Aorta (tissue), 5 donors: ENCODE measurements at places on chromosomes 11 and 22.

DNA sequence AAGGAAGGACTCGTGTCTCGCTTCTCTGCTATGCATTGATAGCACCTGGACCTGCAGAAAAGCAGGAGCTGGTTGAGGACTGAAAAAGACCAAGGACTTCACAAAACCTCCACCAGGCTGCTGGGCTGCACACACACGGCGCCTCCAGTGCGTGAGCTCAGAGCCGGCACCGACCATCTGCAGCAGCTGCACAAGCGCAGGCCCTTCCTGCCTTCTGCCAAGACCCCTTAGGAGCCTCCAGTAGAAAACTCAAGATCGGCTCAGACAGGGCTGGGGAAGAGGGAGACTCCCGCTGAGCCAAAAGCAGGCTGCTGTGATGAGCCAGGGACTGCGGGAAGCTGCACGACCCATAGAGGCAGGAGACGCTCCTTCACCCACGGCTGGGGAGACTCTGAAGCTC is 70.9 kb downstream of the PHF21B start:
- no peak overlapping the region for H3K27ac ChIP-seq
- H3K36me3 ChIP-seq: no peaks in the 10 kb centered on the region
- DNase-seq: no peak

GRCh38 chr11:11022125-11022730 is 164.4 kb upstream of the ZBED5 start:
- DNase-seq: no peak
- no peaks in the 10 kb centered on the region for H3K27me3 ChIP-seq
- no peak overlapping the region for H3K27ac ChIP-seq
- H3K4me3 ChIP-seq: no peak overlapping the region

- DNase-seq: no peak
- H3K27me3 ChIP-seq: no peaks in the 10 kb centered on the region
- H3K36me3 ChIP-seq: peaks cover 2% of the 10 kb centered on the region
- peaks cover 8% of the 10 kb centered on the region for H3K4me1 ChIP-seq
- no peak overlapping the region for H3K27ac ChIP-seq
Observed at GRCh38 chr11:10514709-10515108, 26.3 kb downstream of the RNF141 start.

GRCh38 chr11:111148953-111149352 is 96.6 kb upstream of the POU2AF2 start:
- no peaks in the 10 kb centered on the region for H3K36me3 ChIP-seq
- H3K27me3 ChIP-seq: no peaks in the 10 kb centered on the region
- DNase-seq: no peak

DNA sequence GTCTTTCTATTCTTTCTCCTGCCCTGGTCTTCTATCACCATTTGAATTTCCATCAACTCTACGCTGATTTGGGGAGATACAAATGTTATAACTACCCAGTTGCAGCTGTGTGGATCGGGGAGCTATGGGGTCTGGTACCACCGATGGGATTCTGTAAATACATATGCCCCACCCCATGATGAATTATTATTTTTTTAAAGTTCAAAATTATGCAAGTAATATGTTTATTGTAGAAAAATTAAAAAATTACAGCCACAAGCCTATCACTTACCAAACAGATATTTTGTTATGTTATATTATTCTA is 52.4 kb upstream of the CLMP start:
- H3K27ac ChIP-seq: no peak overlapping the region
- no peaks in the 10 kb centered on the region for H3K27me3 ChIP-seq
- H3K4me3 ChIP-seq: no peak overlapping the region
- H3K4me1 ChIP-seq: no peaks in the 10 kb centered on the region
- no peak for DNase-seq

DNA sequence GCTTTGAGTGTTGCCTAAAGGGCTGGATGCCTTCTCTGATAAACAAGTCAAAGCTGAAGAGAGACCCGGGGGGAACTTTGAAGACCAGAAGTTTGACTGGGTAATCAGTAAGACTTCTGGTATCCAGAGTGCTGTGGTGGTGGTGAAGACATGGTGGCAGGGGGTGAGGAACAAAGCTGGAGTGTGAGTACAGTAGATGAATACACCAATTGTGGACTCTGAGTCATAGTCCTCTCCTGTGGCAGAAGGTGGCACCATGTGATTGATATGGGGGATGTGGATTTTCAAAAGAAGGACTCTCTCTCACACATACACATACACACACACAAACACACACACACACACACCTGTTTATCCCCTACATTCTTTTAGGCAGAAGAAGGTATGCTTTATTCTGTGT is 12.3 kb downstream of the MS4A6A start:
- H3K27ac ChIP-seq: no peak overlapping the region
- no peak for DNase-seq
- no peaks in the 10 kb centered on the region for H3K27me3 ChIP-seq
- no peaks in the 10 kb centered on the region for H3K36me3 ChIP-seq
- H3K4me3 ChIP-seq: no peak overlapping the region
- H3K4me1 ChIP-seq: no peaks in the 10 kb centered on the region

DNA sequence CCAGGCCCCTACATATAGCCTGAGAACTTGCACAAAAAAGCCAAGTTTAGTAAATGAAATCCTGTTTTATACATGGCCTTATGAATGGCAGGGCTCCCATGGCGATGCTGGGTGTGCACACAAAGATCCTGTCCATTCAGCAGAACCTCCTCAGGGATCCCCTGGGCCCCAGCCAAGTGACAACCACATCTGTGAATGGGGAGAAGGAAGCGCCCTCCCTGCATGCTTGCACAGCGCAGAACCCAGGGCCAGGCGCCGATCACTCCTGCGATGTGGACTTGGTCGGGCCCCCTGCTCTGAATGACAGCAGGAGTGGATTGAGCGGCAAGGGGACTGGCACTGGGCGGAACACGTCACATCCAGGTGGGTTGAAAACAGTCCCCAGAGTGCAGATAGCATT is 4.5 kb upstream of the CDC42EP2 start:
- H3K4me1 ChIP-seq: no peaks in the 10 kb centered on the region
- no peak for DNase-seq
- no peak overlapping the region for H3K4me3 ChIP-seq
- no peak overlapping the region for H3K27ac ChIP-seq

DNA sequence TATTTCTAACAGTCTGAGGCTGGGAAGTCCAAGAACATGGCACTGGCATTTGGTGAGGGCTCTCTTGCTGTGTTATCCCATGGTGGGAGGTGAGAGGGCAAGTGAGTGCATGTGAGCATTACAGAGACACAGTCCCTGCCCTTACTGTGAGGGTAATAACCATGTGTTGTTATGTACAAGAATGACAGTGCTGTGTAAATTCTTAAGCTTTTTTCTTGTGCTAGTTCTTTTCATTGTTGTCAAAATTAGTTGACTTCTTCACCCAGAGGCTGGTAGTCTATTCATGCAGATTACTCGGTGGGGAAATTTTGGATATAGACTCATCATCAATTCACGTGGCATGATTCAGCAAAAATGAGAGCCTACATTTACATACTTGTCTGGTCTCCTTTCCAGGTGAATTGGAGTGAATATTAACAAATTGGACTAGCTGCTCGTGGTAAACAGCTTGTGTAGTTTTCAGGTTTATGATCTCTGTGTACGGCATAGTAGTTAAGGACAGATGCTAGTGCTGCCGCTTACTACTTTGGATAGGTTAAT is 49.3 kb downstream of the ATXN10 start:
- H3K27me3 ChIP-seq: no peaks in the 10 kb centered on the region
- no peaks in the 10 kb centered on the region for H3K36me3 ChIP-seq
- no peak overlapping the region for H3K4me3 ChIP-seq
- DNase-seq: no peak

DNA sequence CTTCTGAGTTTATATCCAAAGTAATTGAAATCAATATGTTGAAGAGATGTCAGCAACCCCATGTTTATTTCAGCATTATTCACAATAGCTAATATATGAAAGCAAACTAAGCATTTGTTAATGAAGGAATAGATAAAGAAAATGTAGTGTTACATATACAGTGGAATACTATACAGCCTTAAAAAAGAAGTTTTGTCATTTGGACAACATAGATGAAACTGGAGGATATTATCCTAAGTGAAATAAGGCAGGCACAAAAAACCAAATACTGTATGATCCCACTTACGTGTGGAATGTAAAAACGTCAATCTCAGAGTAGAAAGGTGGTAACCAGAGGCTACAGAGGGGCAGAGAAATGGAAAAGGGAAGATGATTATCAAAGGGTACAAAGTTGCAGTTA is 10.2 kb downstream of the MRGPRX2 start:
- no peaks in the 10 kb centered on the region for H3K27me3 ChIP-seq
- H3K36me3 ChIP-seq: no peaks in the 10 kb centered on the region
- no peak for DNase-seq
- H3K4me1 ChIP-seq: no peaks in the 10 kb centered on the region
- H3K27ac ChIP-seq: no peak overlapping the region
